ENCODE measurements at places on chromosomes 13 and 19. TPM values are rescaled to one million over a fixed set of nuclear protein-coding genes. Genes with fewer than 3 reads are reported as not detected.

GRCh38 chr13:94701313-94702180 lies 10.8 kb downstream of the SOX21 start:
- DNase-seq = no peak
- H3K4me1 ChIP-seq = no peaks in the 10 kb centered on the region
- H3K4me3 ChIP-seq = no peak overlapping the region

GRCh38 chr13:67951431-67951830 lies 721.3 kb upstream of the PCDH9 start:
- no peaks in the 10 kb centered on the region for H3K4me1 ChIP-seq
- H3K36me3 ChIP-seq = no peaks in the 10 kb centered on the region
- H3K4me3 ChIP-seq = no peak overlapping the region
- H3K27ac ChIP-seq = no peak overlapping the region

DNA sequence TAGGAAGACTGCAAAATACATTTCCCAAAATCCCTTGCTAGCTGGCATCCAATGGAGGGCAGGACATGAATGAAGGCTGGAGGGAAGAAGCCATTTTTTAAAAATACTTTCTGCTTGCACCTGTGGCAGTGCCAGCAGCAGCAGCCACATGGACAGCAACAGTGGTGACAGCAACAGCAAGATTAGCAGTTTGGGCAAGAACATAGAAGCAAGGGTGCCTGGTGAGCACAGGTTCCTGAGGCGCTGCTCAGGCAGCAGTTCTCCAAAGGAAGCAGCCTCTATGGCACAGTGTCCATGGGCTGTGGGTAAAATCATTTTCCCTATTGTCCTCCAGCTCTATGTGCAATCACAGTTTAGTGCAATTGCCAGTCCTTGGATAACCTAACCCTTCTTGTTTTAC lies 1.3 kb upstream of the FAM216B start:
- no peak for DNase-seq
- H3K36me3 ChIP-seq = no peaks in the 10 kb centered on the region
- H3K27me3 ChIP-seq = no peaks in the 10 kb centered on the region
- H3K4me1 ChIP-seq = no peaks in the 10 kb centered on the region
- no peak overlapping the region for H3K27ac ChIP-seq
- H3K4me3 ChIP-seq = no peak overlapping the region

DNA sequence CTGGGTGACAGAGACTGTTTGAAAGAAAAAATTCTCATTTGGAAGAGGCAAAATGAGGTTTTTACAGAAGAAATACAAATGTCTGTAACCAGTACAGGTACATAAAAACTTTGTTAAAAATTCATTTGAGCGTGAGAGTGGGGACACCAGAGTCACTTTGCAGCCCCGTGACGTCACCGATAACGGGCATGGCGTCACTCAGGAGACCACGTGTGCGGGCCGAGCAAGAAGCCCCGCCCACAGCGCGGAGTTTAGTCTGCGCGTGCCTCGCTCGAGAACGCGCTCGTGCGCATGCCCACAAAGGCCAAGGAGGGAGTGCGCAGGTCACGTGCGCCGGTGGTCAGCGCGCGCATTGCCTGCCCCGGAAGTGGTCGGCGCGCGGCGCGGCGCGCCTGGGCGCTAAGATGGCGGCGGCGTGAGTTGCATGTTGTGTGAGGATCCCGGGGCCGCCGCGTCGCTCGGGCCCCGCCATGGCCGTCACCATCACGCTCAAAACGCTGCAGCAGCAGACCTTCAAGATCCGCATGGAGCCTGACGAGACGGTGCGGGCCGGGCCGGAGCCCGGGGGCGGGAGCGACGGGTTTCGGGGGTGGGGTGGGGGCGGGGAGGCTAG lies at the start of gene RAD23A:
RAD23A (plus strand) TSS at position 384 of the 613 bp plus-strand sequence; CDS start at position 471, 87 bp downstream.
- DNase-seq = peak; percentile 99
- H3K4me3 ChIP-seq = peak within 1 kb of the TSS; percentile 67
- H3K36me3 ChIP-seq = peaks cover 76% of the 10 kb centered on the region
- peak within 1 kb of the TSS; percentile 86 for H3K27ac ChIP-seq
- H3K4me1 ChIP-seq = peaks cover 26% of the 10 kb centered on the region
- H3K27me3 ChIP-seq = no peaks in the 10 kb centered on the region

- H3K27ac ChIP-seq = no peak overlapping the region
- no peaks in the 10 kb centered on the region for H3K27me3 ChIP-seq
- no peak for DNase-seq
- H3K4me1 ChIP-seq = no peaks in the 10 kb centered on the region
- peaks cover 4% of the 10 kb centered on the region for H3K36me3 ChIP-seq
These were observed 39.5 kb upstream of the TEX29 start for GRCh38 chr13:111280681-111281585.

DNA sequence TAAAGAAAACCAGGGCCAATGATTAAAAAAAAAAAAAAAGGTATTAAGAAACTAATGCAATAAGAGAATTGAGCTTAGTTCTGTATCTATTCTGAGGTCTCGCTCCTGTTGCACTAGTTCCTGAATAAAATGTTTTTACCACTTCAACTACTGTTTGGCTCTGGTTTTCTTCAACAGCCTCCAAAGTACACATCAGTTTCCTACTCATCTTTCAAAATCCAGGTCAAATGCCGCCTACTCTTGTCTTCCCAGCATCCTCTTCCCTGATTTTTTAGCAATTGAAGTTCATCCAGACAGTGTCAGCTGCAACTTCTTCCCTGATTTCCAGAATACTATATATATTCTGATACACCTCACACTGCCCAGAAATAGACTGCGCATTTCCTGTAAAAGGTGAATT lies 1.4 kb upstream of the RCBTB1 start:
- no peaks in the 10 kb centered on the region for H3K27me3 ChIP-seq
- no peak for DNase-seq
- peaks cover 4% of the 10 kb centered on the region for H3K36me3 ChIP-seq
- no peak overlapping the region for H3K4me3 ChIP-seq
- peaks cover 16% of the 10 kb centered on the region for H3K4me1 ChIP-seq
- no peak overlapping the region for H3K27ac ChIP-seq

DNA sequence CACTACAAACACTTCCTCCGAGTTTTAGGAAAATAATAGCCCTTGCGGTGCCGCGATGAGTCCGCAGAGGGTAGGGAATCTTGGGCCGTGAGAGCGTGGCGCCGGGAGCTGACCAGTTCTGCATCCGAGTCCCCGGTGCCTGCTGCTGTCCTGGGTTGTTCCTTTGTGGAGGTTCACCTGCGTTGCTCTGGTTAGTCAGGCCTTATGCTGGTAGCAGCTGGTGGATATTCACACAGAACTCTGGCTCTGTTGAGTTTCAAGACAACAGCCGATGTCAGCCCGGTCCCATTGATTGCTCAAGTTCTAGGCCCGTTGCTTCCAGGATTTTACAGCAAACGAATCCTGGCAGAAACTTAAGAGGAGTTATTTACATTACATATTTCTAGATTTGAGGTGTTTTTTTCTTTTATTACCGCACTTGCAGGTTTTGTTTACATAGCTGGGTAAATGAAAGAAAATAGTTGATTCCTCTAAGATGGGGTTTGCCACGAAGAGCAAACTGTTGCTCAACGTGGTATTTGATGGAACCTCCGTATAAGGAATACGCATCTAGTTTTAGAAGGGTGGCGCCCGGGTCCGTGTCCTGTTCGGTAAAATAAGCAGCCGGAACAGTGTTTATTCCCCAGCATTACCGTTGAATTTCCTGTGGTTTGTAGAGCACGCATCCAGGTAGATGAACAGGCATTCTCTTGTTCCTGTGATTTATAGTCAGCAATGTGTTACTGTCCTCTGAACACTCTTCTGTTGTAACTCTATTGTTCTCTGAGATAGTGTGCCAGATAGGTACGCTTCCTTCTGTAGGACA lies 1.3 kb downstream of the CLDN10 start:
- no peak overlapping the region for H3K4me3 ChIP-seq
- no peak overlapping the region for H3K27ac ChIP-seq
- DNase-seq = no peak
- H3K27me3 ChIP-seq = no peaks in the 10 kb centered on the region
- H3K36me3 ChIP-seq = no peaks in the 10 kb centered on the region

- H3K36me3 ChIP-seq = peaks cover 40% of the 10 kb centered on the region
- H3K27me3 ChIP-seq = no peaks in the 10 kb centered on the region
- DNase-seq = no peak
- no peak overlapping the region for H3K27ac ChIP-seq
- H3K4me3 ChIP-seq = no peak overlapping the region
- H3K4me1 ChIP-seq = no peaks in the 10 kb centered on the region
These were observed 19.6 kb downstream of the SUPT20H start for GRCh38 chr13:37039896-37040295.

DNA sequence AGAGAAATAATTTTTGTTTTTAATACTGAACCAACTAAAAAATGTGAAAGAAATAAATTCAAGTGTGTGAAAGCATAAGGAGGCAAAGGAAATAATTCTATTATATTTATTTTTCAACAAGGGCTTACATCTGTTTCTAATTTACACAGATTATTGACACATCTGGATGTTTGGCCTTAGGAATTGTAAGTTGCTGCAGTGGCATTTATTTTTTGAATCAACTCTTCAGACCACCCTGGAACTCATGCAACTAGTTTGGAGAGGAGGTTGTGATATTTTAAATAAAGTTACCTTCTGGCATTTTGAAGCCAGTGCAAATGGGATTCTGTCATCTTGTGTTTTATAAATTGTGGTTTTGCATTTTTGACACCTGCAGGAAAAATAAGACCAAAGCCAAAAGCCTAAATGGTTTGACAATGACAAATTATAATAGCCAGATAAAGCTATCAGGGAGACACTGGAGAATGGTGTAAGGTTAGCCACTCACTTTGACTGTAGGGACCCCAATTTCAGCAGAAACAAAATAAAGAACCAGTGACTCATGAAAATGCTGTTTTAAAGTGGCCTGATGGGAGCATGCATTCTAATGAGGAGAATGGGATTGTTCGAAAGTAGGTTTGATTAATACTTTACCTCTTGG lies 192.9 kb downstream of the KLF5 start:
- no peaks in the 10 kb centered on the region for H3K27me3 ChIP-seq
- no peak overlapping the region for H3K27ac ChIP-seq
- DNase-seq = no peak
- no peak overlapping the region for H3K4me3 ChIP-seq
- no peaks in the 10 kb centered on the region for H3K4me1 ChIP-seq
- H3K36me3 ChIP-seq = no peaks in the 10 kb centered on the region

- DNase-seq = no peak
- no peaks in the 10 kb centered on the region for H3K27me3 ChIP-seq
- peak overlapping the region; percentile 64 for H3K27ac ChIP-seq
- H3K4me3 ChIP-seq = peak overlapping the region; percentile 52
- no peaks in the 10 kb centered on the region for H3K36me3 ChIP-seq
These were observed 595 bp downstream of the TLE2 start for GRCh38 chr19:3028305-3029064.

GRCh38 chr19:3250675-3251074 lies 26.2 kb downstream of the CELF5 start:
- no peaks in the 10 kb centered on the region for H3K4me1 ChIP-seq
- H3K36me3 ChIP-seq = no peaks in the 10 kb centered on the region
- H3K4me3 ChIP-seq = no peak overlapping the region

- no peak overlapping the region for H3K4me3 ChIP-seq
- no peak overlapping the region for H3K27ac ChIP-seq
- no peaks in the 10 kb centered on the region for H3K4me1 ChIP-seq
- no peak for DNase-seq
These were observed 244.5 kb upstream of the CSNK1A1L start for GRCh38 chr13:37349916-37350315.

GRCh38 chr13:33690354-33690753 lies 127.6 kb upstream of the RFC3 start:
- no peak for DNase-seq
- H3K27me3 ChIP-seq = no peaks in the 10 kb centered on the region
- H3K36me3 ChIP-seq = no peaks in the 10 kb centered on the region

- no peaks in the 10 kb centered on the region for H3K36me3 ChIP-seq
- H3K4me3 ChIP-seq = no peak overlapping the region
- no peak overlapping the region for H3K27ac ChIP-seq
- no peaks in the 10 kb centered on the region for H3K27me3 ChIP-seq
- no peaks in the 10 kb centered on the region for H3K4me1 ChIP-seq
These were observed 28.7 kb downstream of the LACC1 start for GRCh38 chr13:43908156-43909126.

GRCh38 chr13:80988391-80989151 lies 647.6 kb upstream of the SPRY2 start:
- DNase-seq = no peak
- H3K4me3 ChIP-seq = no peak overlapping the region
- no peak overlapping the region for H3K27ac ChIP-seq

DNA sequence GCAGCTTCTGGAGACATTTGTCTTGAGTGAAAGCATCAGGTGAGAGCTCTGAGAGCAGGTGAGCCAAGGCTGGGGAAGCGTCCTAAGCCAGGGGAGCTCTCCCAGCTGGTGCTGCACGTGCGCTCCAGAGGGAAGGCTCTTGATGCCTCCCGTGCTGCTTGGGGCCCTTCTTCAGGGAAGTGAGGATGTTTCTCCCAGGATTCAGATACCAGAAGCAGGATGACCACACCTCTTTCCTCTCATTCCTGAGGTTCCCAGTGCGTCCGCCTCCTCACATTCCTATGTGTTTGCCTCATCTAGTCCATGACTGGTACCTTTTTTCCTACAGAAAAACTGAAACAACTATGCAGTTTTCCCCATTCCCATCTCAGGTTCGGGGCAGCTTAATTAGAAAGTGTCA lies 231.0 kb upstream of the IRS2 start:
- no peak for DNase-seq
- H3K4me1 ChIP-seq = no peaks in the 10 kb centered on the region
- H3K36me3 ChIP-seq = no peaks in the 10 kb centered on the region
- H3K27me3 ChIP-seq = no peaks in the 10 kb centered on the region

- H3K4me1 ChIP-seq = no peaks in the 10 kb centered on the region
- no peak for DNase-seq
- H3K27me3 ChIP-seq = no peaks in the 10 kb centered on the region
These were observed 567.5 kb downstream of the MYO16 start for GRCh38 chr13:109196948-109197347.

DNA sequence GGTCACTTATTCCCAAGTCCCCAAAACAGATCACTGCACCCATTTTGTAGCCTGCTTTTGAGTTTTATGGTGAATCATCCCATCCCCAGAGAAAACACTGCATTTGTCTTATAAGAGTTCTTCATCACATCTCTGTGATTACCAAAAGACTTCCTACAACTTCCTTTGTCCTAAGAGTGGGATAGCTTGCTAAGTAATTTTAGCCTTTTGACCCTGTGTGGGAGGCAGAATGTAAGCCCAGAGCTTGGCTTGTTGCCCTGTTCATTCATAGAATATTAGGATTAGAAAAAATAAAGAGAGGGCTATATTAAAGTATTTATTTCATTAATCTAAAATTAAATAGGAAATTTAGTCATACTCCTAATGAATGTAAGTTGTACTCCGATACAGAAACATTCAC lies 213.3 kb downstream of the MZT1 start:
- H3K27ac ChIP-seq = no peak overlapping the region
- H3K27me3 ChIP-seq = no peaks in the 10 kb centered on the region
- DNase-seq = no peak
- H3K36me3 ChIP-seq = no peaks in the 10 kb centered on the region
- H3K4me1 ChIP-seq = no peaks in the 10 kb centered on the region

The KLK10 gene
- not detected for total RNA-seq

The GRK1 gene
- not detected for total RNA-seq

The ERVK3-1 gene
- total RNA-seq = 65.4 TPM

The ZNF772 gene
- total RNA-seq = 20.5 TPM

The ZNF440 gene
- 13.5 TPM for total RNA-seq

The TMPRSS9 gene
- total RNA-seq = not detected

The FGF21 gene
- total RNA-seq = not detected
